KBM-7 (cell line): ENCODE measurements at places on chromosomes 7 and 10.
A peak's percentile ranks its signal among the peaks of the same experiment; 100 is the strongest.

- DNase-seq: no peak
These were observed 34.0 kb downstream of the CH25H start for GRCh38 chr10:89173075-89173474.

GRCh38 chr7:26087321-26088091 is 64.5 kb upstream of the NFE2L3 start:
- no peak for DNase-seq

DNA sequence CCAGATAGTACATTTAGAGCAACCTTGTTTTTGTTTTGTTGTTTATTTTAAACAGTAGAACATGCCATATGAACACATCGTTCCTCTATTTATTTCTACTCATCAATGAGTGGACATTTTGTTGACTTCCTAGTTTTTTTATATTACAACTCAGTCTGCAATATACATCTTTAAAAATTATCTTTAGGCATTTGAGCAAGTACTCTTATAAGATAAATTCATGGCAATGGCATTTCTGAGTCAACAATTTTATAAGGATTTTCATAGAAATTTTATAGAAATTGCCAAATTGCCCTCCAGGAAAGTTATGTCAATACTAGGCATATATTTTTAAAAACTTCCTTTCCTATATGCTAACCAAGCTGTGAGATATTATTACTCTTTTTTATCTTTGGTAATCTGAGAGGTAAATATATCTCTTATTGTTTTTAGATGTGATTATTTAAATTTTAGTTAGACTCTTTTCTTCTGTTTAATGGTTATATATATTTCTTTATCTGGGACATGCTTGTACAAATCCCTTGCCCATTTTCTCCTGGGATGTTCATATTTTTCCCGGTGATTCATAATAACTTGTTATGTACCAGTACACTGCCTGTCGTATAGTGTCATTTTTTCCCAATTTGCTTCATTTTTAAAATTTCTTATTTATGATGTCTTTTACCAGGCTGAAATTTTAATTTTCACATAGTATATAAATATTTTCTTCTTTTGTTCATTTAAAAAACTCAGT is 50.5 kb downstream of the FZD1 start:
- no peak for DNase-seq

- DNase-seq: peak; percentile 31
These were observed 496.9 kb upstream of the CELF2 start for GRCh38 chr10:10520491-10521385.

GRCh38 chr10:60298408-60299389 is 91.0 kb downstream of the ANK3 start:
- DNase-seq: no peak

- no peak for DNase-seq
These were observed 4.4 kb upstream of the C10orf90 start for GRCh38 chr10:126674741-126675515.

- DNase-seq: no peak
These were observed 76.1 kb downstream of the GPR37 start for GRCh38 chr7:124689523-124689922.

DNA sequence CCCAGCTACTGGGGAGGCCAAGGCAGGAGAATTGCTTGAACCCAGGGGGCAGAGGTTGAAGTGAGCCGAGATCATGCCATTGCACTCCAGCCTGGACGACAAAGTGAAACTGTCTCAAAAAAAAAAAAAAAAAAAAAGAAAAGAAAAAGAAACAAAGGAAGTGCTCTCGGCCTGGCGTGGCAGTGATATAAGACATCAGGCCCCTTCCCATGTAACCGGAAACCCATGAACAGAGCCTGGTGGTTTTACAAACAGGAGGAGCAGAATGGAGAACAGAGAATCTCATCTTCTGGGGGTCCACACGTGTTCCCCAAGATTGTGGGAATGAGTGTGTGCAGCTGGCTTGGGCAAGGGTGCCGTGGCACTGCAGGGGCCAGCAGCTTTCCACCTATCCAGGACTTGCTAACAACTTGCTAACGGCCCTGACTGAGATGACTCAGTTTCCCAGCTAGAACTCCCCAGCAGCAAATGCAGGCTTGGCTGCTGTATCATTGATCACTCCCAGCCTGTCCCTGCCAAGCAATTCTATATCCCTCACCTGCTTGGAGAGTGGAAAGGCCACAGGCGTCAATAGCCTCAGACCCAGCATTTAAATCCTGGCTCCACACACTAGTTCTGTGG is 103.0 kb downstream of the COL26A1 start:
- peak; percentile 51 for DNase-seq

DNA sequence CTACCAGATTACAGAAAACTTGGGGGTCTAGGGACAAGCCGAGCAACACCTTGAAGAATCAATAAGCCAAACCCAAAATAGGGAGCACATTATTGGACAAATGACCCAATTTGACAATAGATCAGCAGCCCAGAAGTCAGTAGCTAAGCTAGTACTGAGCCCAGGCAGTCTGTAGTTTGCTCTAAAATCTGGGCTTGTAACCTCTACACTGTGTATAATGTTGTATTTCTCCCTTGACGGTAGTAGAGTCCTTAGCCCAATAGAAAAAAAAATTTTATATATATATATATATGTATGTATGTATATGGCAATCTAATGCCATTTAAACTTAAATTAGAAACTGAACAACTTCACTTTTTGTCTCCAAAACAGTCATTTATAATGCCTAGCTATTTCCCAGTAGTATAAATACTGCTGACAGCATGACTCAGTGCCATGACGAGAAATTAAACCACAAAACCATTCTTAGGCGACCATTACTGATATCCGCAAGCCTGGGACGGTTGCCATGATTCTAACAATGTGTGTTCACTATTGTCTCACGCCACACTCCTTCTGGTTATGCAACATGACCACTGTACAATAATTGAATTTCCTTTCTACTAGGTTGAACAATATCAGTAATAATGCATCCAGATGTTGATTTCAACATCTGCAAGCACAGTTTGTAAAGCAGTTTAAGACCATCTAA is 110.5 kb downstream of the IPMK start:
- peak; percentile 74 for DNase-seq

DNA sequence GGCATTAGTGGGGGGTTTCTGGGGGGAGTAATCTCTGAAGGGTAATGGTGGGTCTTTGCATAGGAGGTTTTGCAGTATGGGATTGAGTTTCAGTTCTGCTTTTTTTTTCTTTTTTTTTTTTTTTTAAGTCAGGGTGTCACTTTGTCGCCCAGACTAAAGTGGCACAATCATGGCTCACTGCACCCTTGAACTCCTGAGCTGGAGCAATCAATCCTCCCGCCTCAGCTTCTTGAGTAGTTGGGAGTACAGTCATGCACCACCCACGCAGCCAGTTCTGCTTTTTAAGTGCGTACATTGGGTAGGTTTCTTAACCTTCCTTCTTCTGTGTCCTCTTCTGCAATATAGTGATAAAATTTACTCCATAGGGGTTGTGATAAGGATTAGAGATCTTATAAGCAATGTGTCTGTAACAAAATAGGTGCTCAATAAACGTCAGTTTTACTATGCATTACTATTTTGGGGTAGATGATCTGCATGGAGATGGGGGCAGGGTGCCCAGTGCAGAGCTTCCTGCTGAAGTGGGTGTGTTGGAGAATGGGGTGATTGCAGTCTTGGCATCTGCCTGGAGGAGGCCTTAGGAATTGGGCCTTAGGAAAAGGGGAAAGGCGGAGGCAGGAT is 9.6 kb downstream of the KAZALD1 start:
- peak; percentile 96 for DNase-seq

DNA sequence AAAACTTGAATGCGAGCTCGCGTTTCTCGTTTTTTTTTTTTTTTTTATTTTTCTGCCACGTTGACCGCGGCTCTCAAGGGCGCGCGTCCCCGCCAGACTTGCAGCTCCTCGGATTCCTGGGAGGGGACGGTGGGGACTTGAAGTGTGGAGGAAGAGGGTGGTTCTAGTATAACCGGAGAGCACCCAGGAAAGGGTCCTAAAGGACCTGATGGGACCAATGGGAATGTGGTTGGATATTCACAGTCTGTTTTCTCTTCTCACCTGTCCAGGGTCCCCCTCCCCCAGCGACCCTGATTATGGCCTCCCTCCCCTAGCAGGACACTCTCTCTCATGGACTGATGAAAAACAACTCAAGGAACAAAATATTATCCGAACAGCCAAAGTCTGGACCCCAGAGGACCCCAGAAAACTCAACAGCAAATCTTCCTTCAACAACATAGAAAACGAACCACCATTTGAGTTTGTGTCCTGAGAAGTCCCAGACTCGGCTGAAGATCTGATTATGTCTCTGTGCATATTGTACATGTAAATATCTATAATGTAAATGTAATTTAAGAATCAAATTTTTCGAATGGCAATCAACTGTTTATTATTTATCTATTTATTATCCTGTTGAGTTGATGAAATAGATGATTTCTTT is 1.4 kb downstream of the PTF1A start:
- no peak for DNase-seq
